ENCODE measurements at places on chromosomes 13 and 19.

GRCh38 chr13:113813749-113814434 is 50.0 kb downstream of the GAS6 start:
- DNase-seq: no peak

DNA sequence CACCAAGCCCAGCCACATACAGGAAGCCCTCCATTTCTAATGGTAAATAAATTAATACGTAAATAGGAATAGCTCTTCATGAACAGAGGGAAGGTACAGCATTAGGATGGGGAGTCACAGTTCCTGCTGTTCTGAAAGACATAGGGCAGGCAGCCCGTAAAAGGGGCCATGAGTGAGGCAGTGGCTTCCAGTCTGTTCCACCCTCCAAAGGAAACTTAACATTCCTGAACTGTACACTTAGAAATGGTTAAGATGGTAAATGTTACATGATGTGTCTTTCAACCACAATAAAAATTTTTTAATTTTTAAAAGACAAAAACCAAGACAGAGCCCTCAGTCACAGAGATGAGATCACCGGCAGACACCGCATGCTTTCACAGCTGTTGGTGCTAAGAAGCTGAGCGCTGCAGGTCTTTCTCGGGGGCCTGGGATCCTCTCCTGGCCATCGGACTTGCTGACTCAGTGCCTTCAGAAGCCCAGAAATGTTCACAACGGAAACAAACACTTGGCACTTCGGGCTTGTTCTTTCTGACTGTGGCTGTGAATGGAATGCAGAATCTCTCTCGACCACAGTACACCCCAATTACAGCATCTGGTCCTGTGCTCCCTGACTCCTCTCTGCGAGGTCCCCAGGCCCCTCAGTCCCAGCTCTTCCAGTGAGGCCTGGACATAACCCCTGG is 36.4 kb downstream of the EPS15L1 start:
- DNase-seq: no peak

DNA sequence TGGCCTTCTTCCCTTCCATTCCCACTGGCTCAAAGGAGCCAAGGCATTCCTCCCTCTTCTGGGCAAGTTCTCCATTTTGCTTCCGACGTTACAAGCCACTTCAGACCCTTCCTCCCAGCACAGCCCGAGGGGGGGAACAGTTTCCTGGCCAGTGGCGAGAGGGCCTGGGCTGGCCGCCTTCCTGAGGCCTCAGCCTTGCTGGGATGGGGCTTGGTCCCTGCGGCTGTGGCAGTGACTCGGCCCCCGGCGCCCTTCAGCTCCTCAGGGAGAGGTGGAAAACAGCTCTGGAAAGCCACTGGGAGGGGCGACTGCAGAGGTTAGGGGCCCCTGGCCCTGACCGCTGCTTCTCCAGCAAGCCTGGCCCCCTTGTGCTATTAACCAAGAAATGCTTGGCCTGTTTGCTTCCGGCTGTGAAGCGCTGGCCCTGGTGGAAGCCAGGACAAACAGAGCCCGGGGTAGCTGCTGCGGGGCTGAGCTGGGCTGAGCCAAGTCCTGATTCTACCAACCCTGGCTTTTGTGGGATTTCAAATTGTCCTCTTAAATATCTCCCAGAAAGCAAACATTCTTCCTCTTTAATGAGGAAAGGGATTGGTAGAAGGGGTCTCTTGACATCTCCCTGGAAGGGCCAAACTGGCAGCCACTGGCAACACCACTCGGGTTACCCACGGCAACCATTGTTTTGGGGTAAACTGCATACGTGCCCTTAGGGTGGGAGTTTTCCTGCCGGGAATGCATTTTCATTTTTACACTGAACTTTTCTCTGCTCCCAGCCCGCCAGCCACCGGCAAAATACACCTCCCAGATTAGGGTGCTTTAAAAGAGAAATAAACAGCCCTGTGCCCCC is 38.7 kb downstream of the C13orf46 start:
- no peak for DNase-seq

- no peak for DNase-seq
Measured at GRCh38 chr13:99486996-99487395, 14.3 kb upstream of the TM9SF2 start.

GRCh38 chr13:44703371-44703770 is 127.2 kb upstream of the TSC22D1 start:
- DNase-seq: no peak

- no peak for DNase-seq
Measured at GRCh38 chr13:51727634-51728274, 76.2 kb downstream of the DHRS12 start.

DNA sequence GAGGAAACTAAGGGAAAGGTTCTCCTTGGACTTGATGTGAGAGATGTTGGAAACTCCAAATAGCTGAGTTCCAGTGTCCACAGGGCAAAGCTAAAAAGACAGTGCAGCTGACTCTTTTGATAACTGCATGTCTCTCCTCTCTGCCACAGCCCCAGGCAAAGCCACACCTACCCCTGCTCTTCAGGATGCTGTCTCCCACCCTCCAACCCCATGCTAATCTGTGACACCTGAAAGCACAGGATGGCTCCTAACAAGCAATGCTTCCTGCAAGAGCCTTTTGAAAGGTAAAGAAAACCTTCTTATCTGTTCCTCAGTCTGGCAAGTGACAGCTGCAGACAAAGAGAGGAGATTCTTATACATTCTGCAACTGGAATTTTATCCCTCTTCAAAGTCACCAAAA is 14.5 kb downstream of the SLC46A3 start:
- DNase-seq: no peak

- DNase-seq: no peak
Measured at GRCh38 chr19:51441410-51442390, 16.6 kb downstream of the SIGLEC8 start.

- DNase-seq: peak; percentile 12
Measured at GRCh38 chr19:18167975-18168645, 5.5 kb upstream of the IFI30 start.

- DNase-seq: no peak
Measured at GRCh38 chr13:24073657-24074056, 86.9 kb upstream of the SPATA13 start.

DNA sequence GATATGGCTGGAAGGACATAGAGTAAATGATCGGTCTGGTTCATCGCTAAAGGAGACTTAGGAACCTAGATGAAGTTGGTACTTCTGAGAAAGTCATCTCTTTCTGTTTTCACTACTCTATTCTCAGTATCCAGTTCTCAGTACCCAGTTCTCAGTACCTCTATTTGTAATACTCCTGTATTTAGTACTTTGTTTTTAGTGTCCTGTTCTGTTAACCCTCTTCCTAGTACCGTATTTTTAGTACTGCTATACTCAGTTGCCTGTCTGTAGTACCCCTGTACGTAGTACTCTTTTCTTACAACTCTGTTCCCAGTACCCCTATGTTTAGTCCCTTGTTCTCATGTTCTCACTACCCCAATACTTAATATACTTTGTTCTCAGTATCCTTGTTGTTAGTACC is 1.2 kb downstream of the RFXAP start:
- DNase-seq: no peak

DNA sequence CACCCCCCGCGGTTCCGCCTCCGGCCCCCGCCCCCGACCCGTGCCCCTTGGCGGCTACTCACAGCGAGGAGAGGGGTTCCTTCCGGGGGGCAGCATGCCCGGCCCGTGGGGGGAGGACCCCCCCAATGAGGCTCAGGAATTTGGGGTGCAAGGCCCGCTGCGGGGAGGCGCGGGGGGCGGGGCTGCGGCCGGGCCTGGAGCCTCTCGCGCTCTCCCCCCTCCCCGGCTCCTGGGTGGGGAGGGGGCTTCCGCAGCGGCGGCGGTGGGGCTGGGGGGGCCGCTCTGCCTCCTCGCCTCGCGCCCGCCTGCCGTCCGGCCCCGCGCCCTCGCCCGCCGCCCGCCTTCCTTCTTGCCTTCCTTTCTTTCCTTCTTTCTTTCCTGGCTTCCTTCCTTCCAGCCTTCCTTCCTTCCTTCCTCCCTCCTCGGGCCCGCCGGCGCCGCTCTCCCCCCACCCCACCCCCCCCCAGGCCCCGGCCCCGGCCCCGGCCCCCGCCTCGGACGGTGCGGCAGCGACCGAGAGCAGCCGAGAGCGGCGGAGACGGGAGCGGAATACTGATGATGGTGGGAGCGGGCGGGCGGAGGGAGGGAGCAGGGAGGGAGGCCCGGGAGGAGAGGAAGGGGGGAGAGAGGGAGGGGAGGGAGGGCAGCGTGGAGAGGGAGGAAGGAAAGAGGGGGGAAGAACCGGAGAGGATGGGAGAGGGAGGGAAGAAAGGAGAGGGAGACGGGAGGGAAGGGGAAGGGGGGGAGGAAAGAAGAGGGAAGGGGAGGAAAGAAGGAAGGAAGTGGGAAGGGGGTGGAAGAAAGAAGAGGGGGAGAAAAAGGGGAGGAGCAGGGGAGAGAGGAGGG is at the start of gene LRRC4B:
Gene LRRC4B (minus strand): TSS at position 554 of the 846 bp plus-strand sequence. CDS start 19,597 bp downstream, outside the sequence.
- no peak for DNase-seq

DNA sequence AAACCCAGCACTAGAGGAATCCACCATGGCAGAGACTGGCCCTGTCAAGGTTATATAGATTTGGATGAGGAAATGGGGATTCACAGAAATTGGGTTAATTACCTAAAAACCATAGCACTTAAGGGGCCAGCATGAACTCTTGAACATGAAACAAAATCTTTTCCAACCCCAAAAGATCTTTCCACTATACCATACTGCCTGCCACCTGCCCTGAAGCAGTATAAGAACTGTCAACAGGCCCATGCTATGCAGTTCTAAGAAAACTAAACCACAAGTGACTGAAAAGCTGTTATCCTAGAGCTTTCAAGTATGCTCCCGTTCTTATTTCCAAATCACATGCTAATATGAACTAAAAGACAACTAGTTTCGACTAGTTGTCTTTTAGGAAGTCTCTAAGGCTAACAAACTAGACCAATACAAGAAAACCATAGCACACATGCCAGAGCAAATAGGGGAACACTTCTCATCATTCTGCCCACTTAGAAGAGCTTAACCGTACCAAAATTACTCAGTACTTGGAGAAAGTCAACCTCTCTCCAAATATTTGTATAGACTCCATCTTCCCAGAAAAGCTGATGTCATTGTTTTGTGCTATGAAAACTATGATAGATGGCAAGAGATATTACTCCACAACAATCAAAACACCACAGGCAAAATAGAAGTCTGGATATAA is 27.5 kb downstream of the HSPH1 start:
- DNase-seq: no peak

DNA sequence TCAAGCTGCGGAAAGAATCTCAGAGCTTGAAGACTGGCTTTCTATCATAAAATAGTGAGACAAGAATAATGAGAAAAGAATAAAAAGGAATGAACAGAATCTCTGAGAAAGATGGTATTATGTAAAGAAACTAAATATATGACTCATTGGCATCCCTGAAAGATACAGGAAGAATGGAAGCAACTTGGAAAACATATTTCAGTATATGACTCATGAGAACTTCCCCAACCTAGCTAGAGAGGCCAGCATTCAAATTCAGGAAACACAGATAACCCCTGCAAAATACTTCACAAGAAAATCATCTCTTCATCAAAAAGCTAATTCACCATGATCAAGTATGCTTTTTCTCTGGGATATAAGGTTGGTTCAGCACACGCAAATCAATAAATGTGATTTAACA is 2318.0 kb downstream of the PCDH9 start:
- no peak for DNase-seq

DNA sequence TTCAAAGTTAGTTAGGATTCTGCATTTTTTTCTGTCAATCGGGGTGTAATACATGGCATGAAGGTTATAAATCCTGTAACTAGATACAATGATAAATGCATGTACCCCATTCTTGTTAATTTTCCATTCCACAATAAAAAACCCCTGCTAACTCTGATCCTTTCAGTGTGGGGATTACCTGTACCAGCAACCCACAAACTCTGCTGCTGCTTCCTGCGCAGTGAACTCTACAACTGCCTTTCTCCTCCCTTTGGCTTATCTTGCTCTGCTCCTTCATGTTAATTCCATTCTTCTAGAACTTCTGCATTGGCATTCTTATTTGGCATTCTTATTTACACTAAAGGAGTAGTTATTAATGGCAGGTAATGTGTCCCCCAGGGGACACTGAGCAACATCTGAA is 273.1 kb downstream of the KLF12 start:
- DNase-seq: no peak

- peak; percentile 51 for DNase-seq
Measured at GRCh38 chr13:22114630-22115311, 443.9 kb downstream of the FGF9 start.

- no peak for DNase-seq
Measured at GRCh38 chr13:22091971-22092300, 421.1 kb downstream of the FGF9 start.

- no peak for DNase-seq
Measured at GRCh38 chr19:39342647-39343305, 555 bp downstream of the SAMD4B start.

GRCh38 chr13:107960301-107960700 is 255.0 kb downstream of the LIG4 start:
- DNase-seq: no peak

- no peak for DNase-seq
Measured at GRCh38 chr19:737591-738093, 13.3 kb upstream of the MISP start.

DNA sequence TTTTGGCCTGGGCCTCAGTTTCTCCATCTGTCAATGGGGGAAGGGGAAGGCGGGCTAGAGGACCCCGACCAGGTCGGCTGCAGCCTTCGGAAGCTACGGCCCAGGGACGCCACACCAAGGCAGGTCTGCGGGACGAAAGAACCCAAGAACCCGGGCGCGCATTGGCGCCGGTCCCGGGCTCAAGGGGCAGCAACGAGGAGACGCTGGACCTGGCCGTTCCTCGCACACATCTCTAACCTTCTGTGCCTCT is 739 bp upstream of the ILF3 start:
- DNase-seq: no peak

GRCh38 chr13:29956853-29957252 is 106.4 kb upstream of the UBL3 start:
- DNase-seq: no peak

GRCh38 chr13:46609052-46609451 is 56.1 kb downstream of the LRCH1 start:
- no peak for DNase-seq

- no peak for DNase-seq
Measured at GRCh38 chr19:58001895-58002369, 688 bp downstream of the ZNF606 start.

DNA sequence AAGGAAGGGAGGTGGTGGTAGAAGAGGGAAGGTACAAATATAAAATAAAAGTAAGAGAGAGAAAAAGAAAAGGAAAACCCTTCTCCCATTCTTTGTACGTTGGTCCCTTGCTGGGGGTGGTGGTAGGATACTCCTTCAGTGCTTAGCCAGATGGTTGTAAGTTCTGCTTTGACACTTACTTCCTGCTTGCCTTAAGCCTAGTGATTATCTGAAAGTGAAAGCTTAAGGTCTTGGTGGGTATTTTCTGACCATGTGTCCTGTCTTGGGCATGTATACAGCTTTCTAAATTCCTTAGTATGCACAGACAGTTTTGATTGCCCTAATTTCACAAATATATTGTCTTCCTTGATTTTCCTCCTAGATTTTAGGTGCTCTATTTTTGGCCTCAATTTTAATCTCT is 314.8 kb downstream of the PCDH17 start:
- DNase-seq: no peak

All from NCI-H510A treated with DMSO at 0.1 percent for 48 hours (cell line).